ENCODE measurements at places on chromosomes 13 and 19. TPM values are rescaled to one million over a fixed set of nuclear protein-coding genes. Genes with fewer than 3 reads are reported as not detected.

Gene GNG7
- total RNA-seq: under 0.01 TPM

Gene TLE6
- total RNA-seq: 0.77 TPM

Gene CRLF1
- 19.7 TPM for total RNA-seq

Gene MAST1
- 3.4 TPM for total RNA-seq

Gene TCF3
- total RNA-seq: 34.4 TPM

Gene POU2F2
- total RNA-seq: 0.56 TPM
